ENCODE measurements at places on chromosomes 7 and 10.

GRCh38 chr7:83976302-83976701 is 218.3 kb downstream of the SEMA3A start:
- no peak overlapping the region for H3K4me3 ChIP-seq
- H3K36me3 ChIP-seq, result no peaks in the 10 kb centered on the region
- H3K27ac ChIP-seq, result no peak overlapping the region
- DNase-seq, result peak; percentile 55
- H3K27me3 ChIP-seq, result no peaks in the 10 kb centered on the region

- H3K27ac ChIP-seq, result no peak overlapping the region
- no peaks in the 10 kb centered on the region for H3K27me3 ChIP-seq
- peak; percentile 71 for DNase-seq
These were observed 39.7 kb upstream of the TEX47 start for GRCh38 chr7:88835147-88835728.

- no peaks in the 10 kb centered on the region for H3K4me1 ChIP-seq
- no peak overlapping the region for H3K4me3 ChIP-seq
- DNase-seq, result no peak
- no peak overlapping the region for H3K27ac ChIP-seq
These were observed 492.2 kb downstream of the CCSER2 start for GRCh38 chr10:84820596-84820995.

DNA sequence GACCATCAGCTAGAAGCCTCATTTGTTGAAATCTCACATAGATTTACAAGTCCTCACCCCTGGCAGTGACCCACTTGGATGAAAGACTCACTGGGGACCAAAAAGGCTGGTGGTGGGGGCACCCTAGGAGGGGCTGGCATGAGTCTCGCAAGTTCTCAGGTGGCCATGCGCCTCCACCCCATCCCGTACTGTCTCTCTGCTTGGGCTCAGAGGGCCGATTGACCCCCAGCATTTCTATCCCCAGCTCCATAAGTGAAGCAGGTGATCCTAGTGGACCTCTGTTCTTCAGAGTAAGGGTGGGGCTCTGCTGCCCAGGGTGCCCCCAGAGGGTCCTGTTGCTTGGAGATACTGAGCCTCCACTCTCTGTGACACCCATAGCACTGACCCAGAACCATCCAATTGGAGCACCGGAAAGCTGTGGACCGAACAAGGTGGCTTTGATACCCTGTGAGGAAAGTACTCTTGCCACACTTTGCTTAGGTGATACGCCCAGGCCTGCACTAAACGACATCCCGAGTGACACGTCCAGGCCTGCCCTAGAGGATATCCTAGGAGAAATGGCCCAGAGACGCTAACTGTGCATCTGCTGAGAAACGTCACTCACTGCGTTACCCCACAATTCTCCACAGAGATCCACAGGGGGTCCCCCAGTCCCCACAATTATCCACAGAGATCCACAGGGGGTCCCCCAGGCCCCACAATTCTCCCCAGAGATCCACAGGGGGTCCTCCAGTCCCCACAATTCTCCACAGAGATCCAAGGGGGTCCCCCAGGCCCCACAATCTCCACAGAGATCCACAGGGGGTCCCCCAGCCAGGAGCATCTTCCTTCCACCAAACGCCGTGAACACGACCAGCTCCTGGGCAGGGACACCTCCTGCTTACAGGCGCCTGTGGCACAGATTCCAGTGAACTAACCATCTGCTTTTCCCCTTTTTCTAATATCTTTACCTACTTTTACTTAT is 262.9 kb downstream of the PTPRN2 start:
- H3K4me3 ChIP-seq, result no peak overlapping the region
- H3K27ac ChIP-seq, result no peak overlapping the region
- H3K27me3 ChIP-seq, result no peaks in the 10 kb centered on the region
- no peaks in the 10 kb centered on the region for H3K4me1 ChIP-seq

DNA sequence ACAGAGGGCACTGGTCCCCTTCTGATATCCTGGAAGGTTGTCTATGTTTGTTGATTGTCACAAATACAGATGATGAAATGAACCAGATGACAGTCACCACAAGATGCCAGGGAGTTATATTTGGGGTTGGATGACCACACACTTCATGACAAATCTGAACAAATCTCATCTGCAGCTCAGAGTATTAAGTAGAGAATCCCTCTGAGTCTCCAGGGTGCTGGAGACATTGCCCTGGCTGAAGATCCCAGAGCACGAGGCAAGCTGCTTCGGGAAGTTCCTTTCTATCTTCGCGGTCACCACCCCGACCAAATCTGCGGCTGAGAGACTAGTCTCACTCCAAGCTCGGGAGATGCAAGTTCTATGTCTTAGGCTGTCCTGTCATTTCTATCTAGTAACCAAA is 9.0 kb downstream of the DENND2A start:
- H3K27ac ChIP-seq, result no peak overlapping the region
- peaks cover 8% of the 10 kb centered on the region for H3K27me3 ChIP-seq
- no peaks in the 10 kb centered on the region for H3K4me1 ChIP-seq
- H3K36me3 ChIP-seq, result no peaks in the 10 kb centered on the region

GRCh38 chr7:130364451-130364850 is 15.8 kb upstream of the CPA1 start:
- H3K4me1 ChIP-seq, result peaks cover 26% of the 10 kb centered on the region
- DNase-seq, result no peak

- DNase-seq, result no peak
- H3K4me1 ChIP-seq, result peaks cover 43% of the 10 kb centered on the region
- H3K27ac ChIP-seq, result no peak overlapping the region
- H3K27me3 ChIP-seq, result peaks cover 37% of the 10 kb centered on the region
These were observed 75.2 kb downstream of the INSIG1 start for GRCh38 chr7:155372782-155373358.

DNA sequence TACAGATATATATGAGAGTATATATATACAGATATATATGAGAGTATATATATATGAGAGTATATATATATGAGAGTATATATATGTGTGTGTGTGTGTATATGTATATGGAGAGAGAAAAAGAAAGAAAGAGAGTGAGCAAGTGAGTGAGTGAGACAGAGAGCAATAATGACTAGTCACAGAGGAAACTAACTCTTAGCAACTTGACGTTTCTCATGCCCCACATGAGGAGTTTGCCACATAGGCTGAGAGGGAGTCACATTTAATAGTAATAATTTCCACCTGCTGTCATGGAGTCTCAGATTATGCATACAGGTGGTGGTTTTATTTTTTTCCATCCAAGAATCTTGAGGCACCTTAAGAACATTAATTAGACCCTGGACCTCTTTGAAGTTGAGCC is 199.9 kb downstream of the GATA3 start:
- no peak for DNase-seq
- H3K27me3 ChIP-seq, result no peaks in the 10 kb centered on the region
- no peak overlapping the region for H3K4me3 ChIP-seq
- H3K36me3 ChIP-seq, result no peaks in the 10 kb centered on the region
- no peak overlapping the region for H3K27ac ChIP-seq

GRCh38 chr7:1761774-1762173 is 91.7 kb downstream of the ELFN1 start:
- no peak overlapping the region for H3K4me3 ChIP-seq
- DNase-seq, result no peak
- H3K36me3 ChIP-seq, result no peaks in the 10 kb centered on the region
- no peaks in the 10 kb centered on the region for H3K4me1 ChIP-seq

DNA sequence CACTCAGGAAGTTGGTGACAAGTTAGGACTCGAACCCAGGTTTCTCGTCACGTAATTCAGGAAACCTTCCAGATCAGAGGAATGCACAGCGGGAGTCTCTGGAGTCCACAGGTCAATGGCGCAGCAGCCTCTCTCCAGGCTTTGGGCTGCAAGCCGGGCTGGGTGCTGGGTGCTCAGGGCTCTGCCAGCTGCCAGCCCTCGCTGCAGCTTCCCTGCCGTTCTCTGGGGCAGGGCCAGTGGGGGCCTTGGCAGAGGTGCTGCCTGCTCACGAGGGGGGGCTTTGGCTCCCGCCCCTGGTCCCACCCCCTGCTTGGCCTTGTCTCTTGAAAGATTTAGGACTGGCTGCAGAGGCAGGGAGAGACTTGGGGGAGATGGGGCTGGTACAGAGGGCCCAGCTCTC is at the start of gene TACR2:
TSS of gene TACR2 (minus strand) at position 224 of the 400 bp plus-strand sequence. CDS start 595 bp downstream, outside the sequence.
- no peaks in the 10 kb centered on the region for H3K36me3 ChIP-seq
- no peak within 1 kb of the TSS for H3K27ac ChIP-seq
- H3K27me3 ChIP-seq, result no peaks in the 10 kb centered on the region

GRCh38 chr7:922334-923107 is 32.0 kb downstream of the ADAP1 start:
- no peaks in the 10 kb centered on the region for H3K4me1 ChIP-seq
- H3K27ac ChIP-seq, result peak overlapping the region; percentile 33
- no peak for DNase-seq
- H3K36me3 ChIP-seq, result no peaks in the 10 kb centered on the region
- no peak overlapping the region for H3K4me3 ChIP-seq
- no peaks in the 10 kb centered on the region for H3K27me3 ChIP-seq

Measured in common myeloid progenitor, CD34-positive (primary cell).